ENCODE measurements at places on chromosomes 6 and 20.

DNA sequence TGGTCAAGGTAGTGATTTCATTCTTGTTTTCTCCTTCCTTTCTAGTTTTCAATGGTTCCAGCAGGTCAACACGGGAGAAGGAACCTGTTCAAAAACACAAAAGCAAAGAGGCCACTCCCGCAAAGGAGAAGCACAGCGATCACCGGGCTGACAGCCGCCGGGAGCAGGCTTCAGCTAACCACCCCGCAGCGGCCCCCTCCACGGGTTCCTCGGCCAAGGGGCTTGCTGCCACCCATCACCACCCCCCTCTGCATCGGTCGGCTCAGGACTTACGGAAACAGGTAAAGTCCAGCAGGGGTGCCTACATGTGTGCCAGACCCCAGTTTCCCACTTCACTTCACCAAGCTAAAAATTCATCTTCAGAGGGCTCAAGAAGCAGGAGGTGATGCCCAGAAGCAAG, 175.6 kb downstream of the DTNBP1 start:
- no peak for DNase-seq

GRCh38 chr6:45756606-45757005, 259.1 kb downstream of the CLIC5 start:
- DNase-seq = no peak

GRCh38 chr6:127277878-127278843, 11.5 kb downstream of the RNF146 start:
- no peak for DNase-seq

DNA sequence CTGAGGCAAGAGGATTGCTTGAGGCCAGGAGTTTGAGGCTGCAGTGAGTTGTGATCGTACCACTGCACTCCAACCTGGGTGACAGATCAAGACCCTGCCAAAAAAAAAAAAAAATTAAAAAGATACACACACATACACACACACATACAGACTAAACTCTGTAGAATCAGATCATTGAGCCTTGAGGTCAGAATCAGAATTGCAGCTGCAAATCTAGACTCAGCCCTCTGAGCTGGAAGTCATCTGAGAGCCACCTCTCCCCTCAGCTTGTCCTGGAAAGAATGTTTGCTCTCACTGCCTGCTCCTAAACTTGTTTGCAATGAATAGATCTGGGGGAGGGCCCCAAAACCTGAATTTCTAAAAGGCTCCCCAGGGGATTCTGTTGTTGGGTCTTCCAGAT, 41.4 kb upstream of the ANGPT4 start:
- DNase-seq = no peak

- no peak for DNase-seq
Measured at GRCh38 chr6:10384610-10385523, 30.0 kb downstream of the TFAP2A start.

DNA sequence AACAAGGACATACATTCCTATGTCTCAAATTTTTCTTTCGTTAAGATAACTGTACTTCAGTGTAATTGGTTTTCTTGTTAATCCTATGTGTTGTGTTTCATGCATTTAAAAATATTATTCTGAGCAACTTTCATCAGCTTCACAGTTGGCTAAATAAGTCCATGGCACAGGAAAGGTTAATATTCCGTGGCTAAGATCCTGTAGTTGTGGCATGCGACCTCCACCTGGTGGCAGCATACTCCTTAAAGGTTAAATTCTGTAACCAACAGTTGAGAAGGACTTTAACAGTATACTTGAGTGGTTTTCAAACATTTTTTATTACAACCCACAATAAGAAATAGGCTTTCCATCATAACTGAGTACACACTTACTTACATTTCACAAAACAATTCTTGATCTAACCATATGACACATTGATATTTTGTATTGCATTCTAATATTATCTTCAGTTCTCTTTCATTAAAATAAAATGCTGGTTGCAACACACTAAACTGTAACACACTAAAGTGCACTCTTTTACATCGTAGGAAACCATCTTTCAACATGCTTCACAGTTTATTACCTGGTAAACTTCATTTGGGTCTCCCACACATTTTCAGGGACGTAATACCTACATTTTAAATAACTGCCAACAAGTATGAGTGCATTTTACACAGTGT, 118.3 kb downstream of the SLX4IP start:
- peak; percentile 44 for DNase-seq

GRCh38 chr20:54221996-54222890, 14.4 kb downstream of the PFDN4 start:
- DNase-seq = no peak

GRCh38 chr20:57391439-57392301, 474 bp downstream of the RBM38 start:
- no peak for DNase-seq

DNA sequence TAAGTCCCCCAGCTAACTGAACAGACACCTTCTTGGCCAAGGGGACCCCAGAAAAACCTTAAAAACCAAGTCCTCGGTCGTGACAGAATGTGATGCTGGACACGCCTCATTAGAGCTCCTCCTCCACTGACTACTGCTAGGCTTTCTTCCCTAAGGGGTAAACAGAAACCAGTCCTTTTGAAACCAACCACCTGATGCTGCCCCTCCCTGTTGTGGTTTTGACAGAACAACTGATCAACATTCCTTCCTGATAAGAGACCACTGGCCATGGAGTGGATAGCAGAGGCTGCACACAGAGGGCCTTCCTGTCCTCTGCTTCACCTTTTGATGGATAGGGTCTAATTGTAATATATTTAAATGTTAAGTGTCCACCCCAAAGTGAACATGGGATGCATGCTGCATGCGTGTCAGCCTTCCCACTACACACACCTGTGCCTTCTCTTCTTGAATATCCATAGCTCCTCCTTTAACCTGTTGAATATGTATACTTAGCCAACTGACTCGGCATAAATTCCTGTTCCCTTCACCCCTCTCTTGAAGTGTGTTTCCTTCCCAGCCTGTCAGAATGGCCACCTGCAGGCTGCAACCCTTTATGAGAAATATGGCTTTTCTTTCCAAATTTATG, 27.9 kb upstream of the SLC2A12 start:
- no peak for DNase-seq

GRCh38 chr6:100458841-100459591, 5.7 kb downstream of the SIM1 start:
- no peak for DNase-seq

DNA sequence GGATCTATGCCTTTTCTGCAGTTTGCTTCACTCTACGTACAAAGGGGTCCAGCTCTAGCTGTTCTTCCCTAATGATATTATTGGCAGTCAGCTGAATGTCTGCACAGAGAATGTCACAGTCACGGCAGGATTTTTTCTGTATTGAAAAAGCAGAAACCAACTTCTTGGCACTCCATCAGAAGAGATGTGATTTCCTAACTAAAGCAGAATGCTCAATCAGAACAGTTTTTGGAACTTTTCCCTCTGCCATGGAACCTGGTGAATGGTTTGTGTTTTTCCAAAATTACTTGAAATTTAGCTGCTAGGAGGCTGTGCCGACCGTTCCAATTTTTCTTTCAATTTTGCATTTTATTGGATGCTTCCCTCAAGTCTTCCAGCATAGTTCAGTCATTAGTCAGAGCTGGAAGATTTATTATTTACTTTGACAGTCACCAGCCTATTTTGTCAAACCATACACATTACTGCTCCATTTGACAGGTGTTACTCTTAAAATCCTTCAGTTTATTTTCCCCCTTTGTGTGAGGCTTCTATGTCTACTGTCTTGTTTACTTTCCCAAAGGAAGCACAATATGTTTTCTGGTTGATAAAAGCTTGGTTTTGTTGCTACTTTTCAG, 259.6 kb upstream of the EPHA7 start:
- no peak for DNase-seq

DNA sequence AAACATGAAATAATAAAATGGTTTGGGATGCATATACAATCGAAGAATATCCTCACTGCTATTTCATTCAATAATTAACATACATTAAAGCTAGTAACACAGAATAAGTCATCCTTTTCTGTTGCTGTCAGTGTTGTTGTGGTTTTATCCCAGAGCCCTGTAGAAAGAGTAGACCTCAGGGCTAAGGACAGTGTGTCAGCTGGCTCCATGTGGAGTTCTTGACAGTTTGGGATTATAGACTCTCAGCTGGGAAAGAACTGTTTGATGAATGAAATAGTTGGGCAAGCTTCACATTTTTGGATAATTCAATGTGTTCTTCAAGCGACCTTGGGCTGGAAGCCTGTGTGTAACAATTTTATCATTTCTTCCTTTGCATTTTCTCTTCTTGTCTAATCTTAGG, 10.1 kb downstream of the UTRN start:
- no peak for DNase-seq

DNA sequence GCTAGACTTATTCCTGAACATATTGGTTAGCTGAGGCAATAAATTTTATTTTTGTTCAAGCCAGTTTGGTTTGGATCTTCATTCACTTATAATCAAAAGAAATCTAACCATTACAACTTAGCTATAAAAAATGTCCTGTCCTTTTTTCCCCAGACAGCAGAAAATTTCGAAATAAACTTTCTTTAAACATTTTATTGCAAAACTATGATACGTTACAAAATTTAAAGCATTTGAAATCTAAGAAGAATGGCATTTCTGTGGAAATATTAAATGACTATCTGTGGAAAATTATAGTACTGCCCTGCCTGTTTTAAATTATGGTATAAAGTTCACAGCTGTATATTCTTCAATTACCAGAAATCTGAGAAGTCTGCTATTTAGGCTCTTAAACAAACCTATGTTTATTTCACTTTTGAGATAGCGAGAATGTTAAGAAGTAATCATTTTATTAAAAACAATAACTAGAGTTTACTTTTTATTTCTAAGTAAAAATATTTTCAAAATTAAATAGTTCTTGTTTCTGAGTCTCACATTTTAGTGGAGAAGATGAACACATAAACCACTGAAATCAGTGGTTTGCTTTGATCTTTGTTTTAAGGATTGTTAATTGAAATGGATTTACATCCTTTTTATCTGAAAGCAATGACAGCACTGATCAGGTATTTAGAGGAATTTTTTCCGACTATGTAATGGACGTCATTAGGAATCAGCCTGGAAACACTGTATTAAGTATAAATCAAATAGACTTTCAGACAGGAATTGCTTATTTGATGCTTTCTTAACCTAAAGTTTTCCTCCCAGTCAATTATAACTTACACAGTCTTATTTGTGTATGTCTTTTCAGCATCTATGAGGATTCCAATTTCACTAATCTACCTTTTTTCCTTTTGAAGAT, 553.7 kb downstream of the COL12A1 start:
- DNase-seq = no peak

DNA sequence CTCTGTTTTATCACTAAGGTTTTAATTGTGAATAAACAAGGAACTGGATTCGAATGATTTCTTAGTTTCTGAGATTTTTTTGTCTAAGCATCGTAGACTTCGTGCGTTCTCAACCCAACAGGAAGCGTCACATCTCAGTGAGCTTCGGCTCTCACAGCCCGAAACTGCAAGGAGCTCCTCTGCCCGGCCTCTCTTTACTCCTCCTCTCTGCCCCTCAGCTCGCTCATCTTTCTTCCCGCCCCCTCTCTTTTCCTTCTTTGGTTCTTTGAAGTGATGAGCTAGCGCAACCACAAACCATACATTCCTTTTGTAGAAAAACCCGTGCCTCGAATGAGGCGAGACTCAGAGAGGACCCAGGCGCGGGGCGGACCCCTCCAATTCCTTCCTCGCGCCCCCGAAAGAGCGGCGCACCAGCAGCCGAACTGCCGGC, 480 bp upstream of the NT5E start:
- DNase-seq = peak; percentile 56

DNA sequence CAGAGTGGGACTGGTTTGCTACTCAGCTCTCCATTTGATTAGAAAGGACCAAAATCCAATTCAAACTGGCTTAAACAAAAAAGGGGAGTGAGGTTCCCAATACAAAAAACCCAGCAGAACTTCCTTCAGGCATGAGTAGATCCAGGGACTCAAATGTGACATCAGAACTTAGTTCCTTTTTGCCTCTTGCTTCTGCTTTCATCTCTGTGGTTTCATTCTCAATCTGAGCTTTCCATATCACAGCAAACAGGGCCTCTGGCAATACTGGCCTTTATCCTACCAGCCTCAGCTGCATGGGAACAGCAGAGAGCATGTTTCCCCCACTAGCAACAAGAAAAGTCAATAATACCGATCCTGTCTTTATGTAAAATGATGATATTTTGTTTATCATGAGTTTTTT, 28.6 kb upstream of the PRELID3B start:
- no peak for DNase-seq

DNA sequence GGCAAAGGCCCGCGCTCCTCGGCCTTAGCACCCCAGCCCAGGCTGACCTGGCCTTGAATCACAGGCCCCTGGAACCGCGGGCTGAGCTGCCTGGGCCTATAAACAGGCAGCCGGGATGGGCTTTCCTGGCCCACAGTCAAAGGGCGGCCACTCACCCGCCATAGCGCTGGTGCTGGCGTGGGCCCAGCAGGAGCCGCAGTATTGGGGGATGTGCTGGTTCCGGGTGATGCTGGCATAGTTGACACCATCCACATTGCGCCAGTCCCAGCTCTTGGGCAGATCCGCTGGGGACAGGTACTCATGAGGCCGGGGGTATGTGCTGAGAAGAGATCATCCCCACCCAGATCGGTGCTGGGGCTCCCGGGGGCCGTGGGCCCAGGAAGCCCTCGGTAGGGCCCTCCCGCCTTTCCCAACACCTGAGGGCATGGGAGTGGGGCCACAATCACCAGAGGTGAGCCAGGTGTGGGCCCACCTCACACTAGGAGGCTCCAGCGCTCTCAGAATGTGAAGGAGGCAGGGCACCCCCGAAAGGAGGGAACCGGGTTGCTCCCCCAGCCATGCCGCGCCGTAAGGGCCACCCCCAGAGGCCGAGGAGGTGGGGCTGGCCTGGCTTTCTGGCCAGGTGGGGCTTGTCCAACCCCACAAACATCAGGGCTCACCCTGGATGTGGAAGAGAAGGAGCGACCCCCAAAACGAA, 739 bp downstream of the CTSZ start:
- no peak for DNase-seq

DNA sequence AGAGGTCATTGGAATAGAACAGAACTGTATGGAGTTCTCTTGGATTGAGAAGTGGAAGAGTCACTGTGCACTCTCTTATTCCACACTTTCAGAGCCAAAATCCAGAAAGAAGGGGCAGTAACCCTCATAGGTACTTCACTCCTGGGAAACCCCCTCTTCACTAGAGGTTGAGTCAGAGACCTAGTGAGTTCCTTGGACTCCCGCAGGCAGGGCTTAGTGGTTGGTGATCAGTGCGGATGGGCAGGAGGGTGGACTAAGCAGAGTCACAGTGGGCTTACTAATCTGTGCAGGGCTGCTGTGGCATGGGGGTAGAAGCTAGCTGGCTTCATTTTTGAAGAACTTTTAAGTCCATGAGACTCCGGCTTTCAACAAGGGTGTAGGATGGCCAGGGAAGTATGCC, 95.0 kb upstream of the MLN start:
- DNase-seq = no peak

GRCh38 chr6:56311061-56311460, 63.7 kb upstream of the COL21A1 start:
- no peak for DNase-seq

GRCh38 chr20:60238992-60239660, 280.9 kb downstream of the CDH26 start:
- DNase-seq = no peak
